ENCODE measurements at places on chromosomes 16 and 17. TPM values are rescaled to one million over a fixed set of nuclear protein-coding genes. Genes with fewer than 3 reads are reported as not detected.

DNA sequence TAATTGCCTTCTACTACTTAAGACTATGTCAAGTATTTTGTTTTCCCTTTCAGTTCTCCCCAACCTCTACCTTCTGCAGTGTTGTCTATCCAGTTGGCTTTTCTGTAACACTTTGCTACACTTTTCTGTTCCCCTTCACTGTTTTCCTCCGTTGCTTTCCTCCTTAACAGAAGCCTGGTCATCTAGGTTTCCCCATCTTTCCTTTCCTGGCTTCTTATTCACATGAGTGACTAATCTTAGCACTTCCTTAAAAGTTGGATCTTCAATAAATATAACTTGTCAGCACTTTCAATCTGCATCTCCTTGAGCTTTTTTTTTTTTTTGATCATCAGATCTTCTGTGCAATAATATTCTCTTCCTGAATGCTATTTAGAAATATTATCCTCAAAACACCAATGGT is 2.8 kb upstream of the SLFN11 start:
- DNase-seq = no peak

DNA sequence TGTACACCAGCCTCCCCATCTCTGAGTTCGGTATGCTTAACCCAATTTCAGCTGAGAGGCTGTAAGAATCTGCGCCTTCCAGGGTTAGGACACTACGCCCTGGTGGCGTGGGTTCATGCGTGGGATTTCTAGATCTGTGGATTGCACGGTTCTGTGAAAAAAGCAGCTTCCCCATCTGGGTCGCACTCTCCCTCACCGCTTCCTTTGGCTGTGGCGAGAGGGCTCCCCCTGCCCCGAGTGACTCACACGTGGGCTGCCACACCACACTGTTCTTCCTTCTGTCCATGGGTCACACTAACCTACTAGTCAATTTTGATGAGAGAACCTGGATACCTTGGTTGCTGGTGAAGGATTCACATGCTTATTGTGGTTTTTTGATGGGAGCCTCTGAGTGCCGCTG is 256.0 kb upstream of the MAF start:
- DNase-seq = no peak

GRCh38 chr16:57500578-57501111 is 14.4 kb upstream of the DOK4 start:
- DNase-seq = no peak

DNA sequence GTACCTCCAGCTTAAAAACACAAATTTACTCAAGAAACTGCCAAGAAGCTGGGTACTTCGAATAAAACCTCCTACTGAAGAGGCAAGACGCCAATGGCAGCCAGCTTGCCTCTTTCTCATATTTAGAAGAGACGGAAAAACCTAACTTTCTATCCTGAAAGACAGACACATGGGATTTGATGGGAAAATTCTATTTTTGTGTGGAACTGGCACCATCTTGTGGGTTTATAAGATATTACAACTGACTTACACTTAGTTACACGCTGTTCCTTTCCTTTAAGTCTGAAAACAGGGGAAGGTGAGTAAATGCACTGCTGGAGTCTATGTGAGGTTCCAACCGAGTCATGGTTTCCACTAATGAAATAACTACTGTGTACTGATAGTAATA is 10.3 kb downstream of the ZNF18 start:
- DNase-seq = no peak

- DNase-seq = no peak
Observed at GRCh38 chr16:47069841-47070584, 73.7 kb downstream of the NETO2 start.

The HBQ1 gene
- 5.3 TPM for total RNA-seq

- no peak for DNase-seq
Observed at GRCh38 chr17:63967953-63968352, 4.8 kb downstream of the SCN4A start.

DNA sequence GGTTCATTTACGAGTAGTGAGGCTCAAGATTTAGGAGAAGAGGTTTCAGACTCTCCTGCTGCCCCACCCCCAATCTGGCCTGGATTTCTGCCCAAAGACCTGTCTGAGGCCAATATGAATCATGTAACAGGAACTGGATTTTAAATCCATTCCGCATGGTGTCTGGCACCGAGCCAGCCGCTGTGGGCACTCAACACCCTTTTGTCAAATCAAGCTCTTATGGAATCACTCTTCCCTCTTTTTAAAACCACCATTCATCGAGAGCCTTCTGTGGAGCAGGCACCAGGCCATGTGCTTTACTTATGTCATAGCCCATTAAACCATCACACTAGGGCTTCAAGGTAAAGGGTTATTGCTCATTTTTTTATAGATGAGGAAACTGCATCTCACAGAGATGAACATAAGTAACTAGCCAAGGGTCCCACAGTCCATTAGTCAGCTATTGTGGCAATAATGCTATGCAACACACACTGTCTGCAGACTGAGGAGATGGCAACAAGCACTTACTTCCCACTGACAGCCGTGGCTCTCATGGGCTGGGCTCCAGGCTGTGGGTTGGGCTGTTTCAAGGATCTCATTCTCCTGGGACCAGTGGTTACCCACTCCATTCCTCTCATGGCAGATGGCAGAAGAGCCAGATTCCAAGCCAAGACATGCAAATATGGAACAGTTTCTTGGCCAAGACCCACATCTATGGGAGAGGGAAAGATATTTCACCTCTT is 93.6 kb downstream of the WSCD1 start:
- no peak for DNase-seq

The TMEM235 gene
- not detected for total RNA-seq

DNA sequence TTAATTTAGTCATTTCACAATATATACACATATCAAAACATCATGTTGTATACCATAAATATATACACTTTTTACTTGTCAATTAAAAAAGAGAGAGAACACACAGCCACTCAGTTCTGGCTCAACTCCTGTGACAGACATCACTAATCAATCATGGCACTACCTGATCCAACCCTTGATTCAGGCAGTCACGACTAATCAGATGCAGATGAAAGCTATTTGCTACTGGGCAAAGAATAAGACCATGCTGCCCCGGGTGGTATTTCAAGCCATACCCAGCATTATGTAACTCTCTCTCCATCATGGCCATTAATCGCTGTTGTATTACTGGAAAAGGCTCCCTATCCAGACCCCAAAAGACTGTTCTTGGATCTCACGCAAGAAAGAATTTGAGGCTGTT is 345.7 kb downstream of the HAPSTR1 start:
- no peak for DNase-seq

The CLEC18C gene
- 0.16 TPM for total RNA-seq

DNA sequence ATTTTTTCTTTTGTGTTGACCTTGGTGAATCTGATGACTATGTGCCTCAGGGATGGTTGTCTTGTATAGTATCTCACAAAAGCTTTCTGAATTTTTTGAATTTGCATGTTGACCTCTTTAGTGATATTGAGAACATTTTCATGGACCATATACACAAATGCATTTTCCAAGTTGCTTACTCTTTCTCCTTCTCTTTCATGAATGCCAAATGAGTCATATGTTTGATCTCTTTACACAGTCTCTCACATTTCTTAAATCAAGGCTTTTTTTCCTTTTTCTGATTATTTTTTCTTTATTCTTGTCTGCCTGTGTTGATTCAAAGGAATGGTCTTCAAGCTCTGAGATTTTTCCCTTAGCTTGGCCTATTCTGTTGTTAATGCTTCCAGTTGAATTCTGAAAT is 46.6 kb upstream of the KCNJ16 start:
- no peak for DNase-seq

Measured in occipital lobe (tissue), 3 donors.